ENCODE measurements at places on chromosomes 7 and 10.

GRCh38 chr10:87880336-87880735 is 16.9 kb downstream of the PTEN start:
- DNase-seq, result no peak

DNA sequence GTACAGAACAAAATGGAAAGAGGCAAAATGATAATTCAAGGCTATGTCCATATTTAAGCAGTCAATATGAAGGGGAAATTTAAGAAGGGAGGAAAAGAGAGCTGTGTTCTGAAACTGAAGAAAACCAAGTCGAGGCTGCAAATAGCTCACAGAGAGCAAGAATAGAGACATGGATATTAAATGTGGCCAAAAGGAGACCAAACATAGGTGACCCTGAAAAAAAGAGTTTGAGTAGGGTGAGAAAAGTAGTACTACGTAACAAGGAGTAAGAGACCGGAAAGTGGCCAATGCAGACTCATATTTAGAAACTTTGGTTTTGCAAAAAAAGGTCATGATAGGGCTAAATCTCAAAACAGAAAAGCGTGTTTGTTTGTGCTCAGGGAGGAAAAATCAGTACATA is 84.6 kb downstream of the GNAT3 start:
- DNase-seq, result no peak

DNA sequence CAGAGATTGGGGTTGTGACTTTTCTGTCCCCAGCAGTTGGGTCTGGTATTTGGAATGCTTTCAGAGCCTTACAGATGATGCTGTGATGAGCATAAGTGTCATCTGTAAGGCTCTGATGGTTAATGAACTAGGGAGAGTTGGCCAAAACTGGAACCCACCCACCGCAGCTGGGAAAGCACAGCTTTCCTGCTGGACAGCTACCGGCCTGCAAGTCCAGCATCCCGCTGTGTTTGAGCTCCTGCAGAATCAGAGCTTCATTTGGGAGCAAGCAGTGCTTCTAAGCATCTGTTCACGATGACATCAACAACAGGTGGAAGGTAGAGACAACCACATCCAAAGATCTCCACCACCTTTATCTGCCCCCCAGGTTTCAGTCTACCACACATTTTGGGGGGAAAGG is 11.7 kb downstream of the UCN3 start:
- no peak for DNase-seq

GRCh38 chr7:40969641-40970040 is 733.2 kb downstream of the INHBA start:
- peak; percentile 50 for DNase-seq

- no peak for DNase-seq
These were observed 132.5 kb downstream of the REEP3 start for GRCh38 chr10:63653747-63654146.

GRCh38 chr7:48380921-48381320 is 209.7 kb downstream of the ABCA13 start:
- no peak for DNase-seq

- DNase-seq, result no peak
These were observed 24.9 kb downstream of the C7orf25 start for GRCh38 chr7:42886893-42887505.

GRCh38 chr10:33791272-33791660 is 456.8 kb upstream of the NRP1 start:
- no peak for DNase-seq

- no peak for DNase-seq
These were observed 17.7 kb downstream of the ZNF277 start for GRCh38 chr7:112224186-112224585.

DNA sequence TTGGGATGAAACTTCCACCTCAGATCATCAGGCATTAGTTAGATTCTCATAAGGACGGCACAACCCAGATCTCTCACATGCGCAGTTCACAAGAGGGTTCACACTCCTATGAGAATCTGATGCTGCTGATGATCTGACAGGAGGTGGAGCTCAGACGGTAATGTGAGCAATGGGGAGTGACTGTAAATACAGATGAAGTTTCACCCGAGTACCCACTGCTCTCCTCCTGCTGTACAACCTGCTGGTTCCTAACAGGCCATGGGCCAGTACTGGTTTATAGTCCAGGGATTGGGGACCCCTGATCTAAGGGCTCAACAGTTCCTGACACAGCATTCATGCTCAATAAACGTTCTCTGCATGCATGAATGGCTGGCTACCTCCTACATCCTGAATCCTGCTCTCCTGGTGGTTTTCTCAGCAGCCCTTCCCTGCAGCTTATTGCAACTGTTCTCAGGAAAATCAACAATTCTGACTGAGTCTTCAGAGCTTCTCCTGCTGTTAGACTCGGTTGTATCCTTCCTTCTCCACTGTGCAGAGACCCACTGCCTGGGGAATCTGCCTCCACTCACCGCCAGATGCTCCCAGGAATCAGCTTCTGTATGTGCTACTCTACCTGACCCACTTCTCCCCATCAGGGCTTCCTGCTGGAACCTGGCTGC is 17.4 kb downstream of the PDE6C start:
- DNase-seq, result no peak

DNA sequence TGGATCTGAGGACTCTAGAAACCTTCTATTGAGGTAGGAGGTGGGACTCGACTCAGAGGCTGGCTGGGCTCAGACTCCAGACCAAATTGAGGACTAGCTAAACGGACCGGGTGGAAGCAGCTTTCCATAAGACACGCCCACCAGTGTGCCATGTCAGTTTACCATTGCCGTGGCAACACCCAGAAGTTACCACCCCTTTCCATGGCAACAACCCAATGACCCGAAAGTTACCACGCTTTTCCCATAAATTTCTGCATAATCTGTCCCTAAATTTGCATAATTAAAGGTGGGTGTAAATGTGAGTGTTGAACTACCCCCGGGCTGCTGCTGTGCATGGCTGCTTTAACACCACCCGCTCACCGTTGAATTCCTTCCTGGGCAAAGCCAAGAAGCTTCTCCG is 58.9 kb downstream of the MICALL2 start:
- DNase-seq, result no peak

- no peak for DNase-seq
These were observed 51.3 kb upstream of the ZMIZ2 start for GRCh38 chr7:44697136-44698045.

DNA sequence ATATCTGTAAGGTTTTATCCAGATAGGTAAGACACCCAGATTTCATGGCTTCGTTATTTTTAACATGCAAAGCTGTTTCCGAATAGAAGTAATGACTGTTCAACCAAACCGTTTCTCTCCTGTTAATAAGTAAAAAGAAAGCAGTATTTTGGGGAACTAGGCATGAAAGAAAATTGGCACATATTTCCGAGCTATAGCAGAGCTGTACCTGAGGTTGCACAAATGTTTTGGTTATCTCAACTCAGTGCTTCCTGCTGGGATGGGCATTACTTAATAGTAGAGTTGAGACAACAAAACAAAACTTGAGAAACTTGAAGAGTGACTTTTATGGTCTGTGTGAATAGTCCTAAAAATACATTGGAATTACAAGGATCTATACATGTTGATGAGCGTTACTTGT is 564.3 kb upstream of the SORCS1 start:
- DNase-seq, result no peak

DNA sequence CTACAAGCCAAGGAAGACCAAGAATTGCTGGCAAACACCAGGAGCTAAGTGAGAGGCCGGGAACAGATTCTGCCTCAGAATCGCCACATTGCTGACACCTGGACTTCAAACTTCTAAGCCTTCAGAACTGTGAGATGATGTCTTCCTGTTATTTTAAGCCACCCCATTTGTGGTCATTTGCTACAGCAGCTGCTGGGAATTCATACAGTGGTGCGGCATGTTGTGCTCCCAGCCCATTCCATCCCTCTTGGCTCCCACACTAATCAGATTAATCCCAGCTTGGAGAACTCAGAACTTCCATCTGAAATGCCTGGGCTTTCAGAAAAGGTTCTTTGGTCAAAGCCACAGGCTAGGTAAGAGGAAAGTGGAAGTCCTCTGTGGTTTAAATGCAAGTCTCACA is 24.9 kb downstream of the TCAF1 start:
- DNase-seq, result no peak

DNA sequence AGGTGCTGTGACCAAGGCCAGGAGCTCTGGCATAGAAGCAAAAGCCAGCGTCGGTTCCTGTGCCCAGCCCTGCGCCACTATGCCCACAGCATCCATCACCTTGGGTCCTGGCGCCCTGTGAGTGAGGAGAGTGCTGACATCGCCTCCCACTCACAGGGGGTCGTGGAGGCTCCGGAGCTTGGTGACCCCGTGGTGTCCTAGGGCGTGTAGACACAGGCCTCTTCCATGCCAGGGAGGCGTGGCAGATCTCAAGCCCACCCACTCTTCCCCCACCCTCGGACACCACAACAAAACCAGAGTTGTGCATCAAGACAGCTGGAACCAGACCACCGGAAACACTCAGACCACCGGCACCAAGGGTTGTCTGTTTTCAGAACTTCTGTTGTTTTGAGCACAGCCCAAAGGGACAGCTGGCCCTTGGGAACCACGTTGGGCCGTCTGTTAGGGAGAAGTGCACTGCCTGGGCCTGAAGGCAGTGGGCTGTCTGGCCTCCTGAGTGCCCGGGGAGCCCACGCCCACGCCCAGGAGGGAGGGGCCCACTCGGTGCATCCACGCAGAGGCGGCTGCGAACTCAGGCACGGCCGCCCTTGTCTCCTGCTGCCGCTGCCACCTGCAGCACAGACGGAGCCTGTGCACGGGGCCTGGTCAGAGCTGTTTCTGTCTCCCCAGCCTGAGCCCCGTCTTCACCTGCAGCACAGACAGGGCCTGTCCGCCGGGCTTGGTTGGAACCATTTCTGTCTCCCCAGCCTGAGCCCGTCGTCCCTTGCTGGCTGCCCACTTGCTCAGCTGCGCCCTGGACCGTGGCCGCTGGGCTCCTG is 106.3 kb downstream of the INPP5A start:
- peak; percentile 72 for DNase-seq

GRCh38 chr10:70241081-70241480 is 7.9 kb upstream of the PPA1 start:
- DNase-seq, result no peak

GRCh38 chr10:107011105-107011504 is 153.4 kb downstream of the SORCS1 start:
- DNase-seq, result no peak

DNA sequence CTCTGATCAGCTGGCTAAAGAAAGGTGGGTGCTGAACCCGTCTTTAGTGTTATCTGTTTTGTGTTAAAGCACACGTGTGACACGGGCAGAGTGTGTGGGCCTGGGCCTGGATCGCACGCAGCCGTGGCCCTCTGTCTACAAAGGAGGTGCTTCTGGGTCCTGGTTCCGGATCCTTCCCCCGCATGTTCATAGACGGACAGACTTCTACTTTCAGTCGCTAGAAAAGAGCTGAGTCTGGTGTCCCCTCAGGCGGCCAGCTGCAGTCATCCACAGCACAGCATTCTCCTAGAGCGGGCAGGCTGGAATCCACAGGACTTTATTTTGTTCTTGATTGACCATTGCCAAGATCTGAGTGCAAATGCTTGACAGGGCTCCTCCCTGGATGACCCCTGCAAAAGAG is 134.4 kb downstream of the DLG5 start:
- no peak for DNase-seq

DNA sequence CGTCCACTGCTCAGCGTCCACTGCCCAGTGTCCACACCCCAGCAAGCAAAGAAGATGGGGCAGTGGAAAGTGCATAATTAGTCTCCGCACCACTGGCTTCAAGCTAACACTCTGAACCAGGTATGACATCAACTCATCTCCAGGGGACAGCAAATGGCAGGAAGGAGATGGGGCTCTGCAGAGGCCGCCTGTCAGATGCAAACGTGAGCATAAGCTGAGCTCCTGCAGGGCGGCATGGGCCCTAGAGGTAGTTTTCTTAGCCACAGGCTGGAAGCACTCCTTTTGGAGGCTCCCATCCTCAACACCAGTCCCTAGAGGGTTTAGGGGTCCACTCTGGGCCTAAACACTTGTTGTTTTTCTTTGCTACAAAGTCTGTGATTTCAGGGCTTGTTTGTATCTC is 335.8 kb upstream of the MKI67 start:
- DNase-seq, result no peak

DNA sequence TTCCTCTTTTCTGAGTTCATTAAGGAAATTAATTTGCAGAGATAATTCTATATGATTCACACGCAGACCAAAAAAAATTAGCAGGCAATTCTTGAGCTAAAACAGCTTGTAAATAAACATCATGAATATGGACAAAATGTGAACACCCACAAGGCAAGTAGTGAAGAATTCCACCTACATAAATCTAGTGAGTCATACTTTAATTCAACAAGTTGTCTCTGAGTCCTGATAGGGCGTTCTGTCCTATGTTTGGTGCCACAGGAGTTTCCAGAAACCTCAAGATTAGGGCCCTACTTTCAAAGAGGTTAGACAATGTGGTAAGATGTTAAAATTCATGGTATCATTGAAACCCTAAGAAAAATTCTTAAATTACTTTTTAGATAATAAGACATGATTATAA is 122.3 kb downstream of the SGMS1 start:
- DNase-seq, result no peak

- DNase-seq, result no peak
These were observed 58.7 kb downstream of the CLEC2L start for GRCh38 chr7:139582130-139582650.

DNA sequence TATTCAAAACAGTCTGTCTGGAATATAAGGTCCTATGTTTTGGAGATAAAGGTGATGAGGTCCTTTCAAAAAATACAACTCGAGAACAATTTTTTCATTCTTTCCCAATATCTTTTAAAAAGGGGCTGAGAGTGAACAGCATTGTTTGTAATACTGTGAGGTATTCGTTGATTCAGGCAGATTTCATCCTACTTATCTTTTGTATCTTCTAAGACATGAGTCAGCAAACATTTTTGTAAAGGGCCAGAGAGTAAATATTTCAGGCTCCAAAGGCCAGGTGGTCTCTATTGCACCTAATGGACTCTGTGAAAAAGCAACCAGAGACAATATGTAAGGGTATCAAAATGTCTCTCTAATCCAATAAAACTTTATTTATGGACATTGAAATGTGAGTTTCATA is 8.1 kb upstream of the ANK3 start:
- no peak for DNase-seq

DNA sequence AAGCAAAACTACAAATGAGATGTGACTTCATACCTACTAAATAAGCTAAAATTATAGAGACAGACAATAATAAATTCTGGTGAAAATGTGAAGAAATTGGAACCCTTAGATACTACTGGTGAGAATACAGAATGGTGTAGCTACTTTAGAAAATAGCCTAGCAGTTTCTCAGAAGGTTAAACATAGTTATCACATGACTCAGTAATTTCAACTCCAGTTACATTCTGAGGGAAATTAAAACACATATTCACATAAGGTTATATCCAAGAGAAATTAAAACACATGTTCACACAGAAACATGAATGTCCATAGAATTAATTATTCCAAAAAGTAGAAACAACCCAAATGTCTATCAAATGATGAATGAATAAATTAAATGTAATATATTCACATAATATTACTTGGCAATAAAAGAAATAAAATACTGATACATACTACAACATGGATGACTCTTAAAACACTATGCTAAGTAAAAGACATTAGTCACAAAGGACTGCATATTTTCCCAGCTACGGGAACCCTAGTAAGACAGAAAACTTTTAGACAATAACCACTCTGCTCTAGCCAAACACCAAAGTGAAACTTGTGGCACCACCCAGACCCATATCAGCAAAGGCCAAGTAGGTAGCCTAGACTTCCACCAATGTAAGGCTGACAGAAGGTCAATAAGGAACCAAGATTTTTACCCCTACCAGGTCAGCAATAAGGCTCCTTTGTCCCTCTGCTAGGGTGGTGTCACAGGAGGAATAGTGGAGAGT is 25.1 kb downstream of the SLC25A40 start:
- no peak for DNase-seq

- DNase-seq, result no peak
These were observed 115.6 kb upstream of the FAM133B start for GRCh38 chr7:92705831-92706230.

GRCh38 chr10:28986117-28986792 is 302.6 kb upstream of the LYZL1 start:
- no peak for DNase-seq

Measured in SK-N-SH (cell line).